ENCODE measurements at places on chromosomes 13 and 19.
A peak's percentile ranks its signal among the peaks of the same experiment; 100 is the strongest.

GRCh38 chr19:28067882-28068281 lies 1145.1 kb downstream of the UQCRFS1 start:
- DNase-seq = no peak

- DNase-seq = no peak
Measured at GRCh38 chr19:33460221-33460908, 61.2 kb downstream of the PEPD start.

GRCh38 chr13:90591927-90592268 lies 755.6 kb upstream of the MIR17HG start:
- no peak for DNase-seq

- no peak for DNase-seq
Measured at GRCh38 chr13:79749984-79750551, 269.1 kb downstream of the NDFIP2 start.

DNA sequence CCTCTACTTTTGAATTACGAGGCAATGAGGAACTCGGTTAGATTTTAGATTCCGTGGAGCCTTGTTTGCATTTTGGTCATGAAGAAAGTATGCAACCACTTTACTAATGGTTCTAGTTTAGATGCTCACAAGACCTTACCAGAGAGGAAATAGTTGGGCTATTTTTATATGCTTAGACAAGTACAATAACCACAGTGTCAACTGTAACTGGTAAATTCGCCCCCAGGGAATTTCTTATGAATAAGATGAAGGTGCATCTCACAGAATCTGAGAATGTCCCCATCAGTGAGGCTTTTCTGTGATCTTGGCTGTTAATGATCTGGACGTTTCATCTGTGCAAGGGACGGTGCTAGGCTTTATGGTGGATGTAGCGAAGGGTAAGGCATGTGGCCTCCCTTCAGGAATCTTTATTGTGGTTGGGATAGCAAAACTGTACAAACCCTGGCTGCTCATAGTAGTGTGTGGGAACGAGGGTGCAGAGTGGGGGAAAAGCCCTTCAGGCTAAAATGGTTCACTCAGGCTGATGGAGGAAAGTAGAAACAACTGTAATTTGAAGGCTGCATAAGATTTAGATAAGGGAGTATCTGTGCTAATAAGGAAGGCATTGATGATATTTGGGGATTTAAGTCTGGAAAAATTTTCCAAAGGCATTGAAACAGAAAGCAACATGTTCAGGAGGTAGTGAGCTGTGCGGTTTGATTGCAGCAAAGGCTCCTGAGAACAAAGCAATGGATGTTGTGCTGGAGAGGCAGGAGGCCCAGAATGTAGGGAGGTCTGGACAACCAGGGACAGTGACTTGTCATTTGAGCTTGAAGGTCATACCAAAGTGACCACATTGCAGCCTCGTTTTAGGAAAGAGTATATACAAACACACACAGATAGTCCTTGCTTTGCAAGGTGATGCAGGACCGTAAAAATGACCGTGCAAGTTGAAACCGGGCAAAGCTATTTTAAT lies 28.4 kb downstream of the UBAC2 start:
- no peak for DNase-seq

DNA sequence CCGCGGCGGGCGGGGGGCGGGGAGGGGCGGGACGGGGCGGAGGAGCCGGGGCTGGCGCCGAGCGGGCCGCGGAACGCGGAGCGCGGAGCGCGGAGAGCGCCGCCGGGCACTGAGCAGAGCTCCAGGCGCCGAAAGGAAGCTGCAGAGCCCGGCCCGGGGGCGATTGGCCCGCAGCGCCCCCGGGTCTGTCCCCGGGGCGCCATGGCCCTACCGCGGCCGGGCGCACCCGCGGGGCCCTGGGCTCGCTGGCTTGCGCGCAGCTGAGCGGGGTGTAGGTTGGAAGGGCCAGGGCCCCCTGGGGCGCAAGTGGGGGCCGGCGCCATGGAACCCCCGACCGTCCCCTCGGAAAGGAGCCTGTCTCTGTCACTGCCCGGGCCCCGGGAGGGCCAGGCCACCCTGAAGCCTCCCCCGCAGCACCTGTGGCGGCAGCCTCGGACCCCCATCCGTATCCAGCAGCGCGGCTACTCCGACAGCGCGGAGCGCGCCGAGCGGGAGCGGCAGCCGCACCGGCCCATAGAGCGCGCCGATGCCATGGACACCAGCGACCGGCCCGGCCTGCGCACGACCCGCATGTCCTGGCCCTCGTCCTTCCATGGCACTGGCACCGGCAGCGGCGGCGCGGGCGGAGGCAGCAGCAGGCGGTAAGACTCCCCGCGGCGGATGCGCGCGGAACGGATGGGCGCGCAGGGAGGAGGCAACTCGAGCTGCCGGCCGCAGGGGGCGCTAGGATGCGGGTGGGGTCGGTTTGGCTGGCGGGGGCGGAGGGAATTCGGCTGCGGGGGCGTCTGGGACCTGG lies at the start of gene PDE4A:
Gene PDE4A, plus strand, starts transcription at position 95 of the 796 bp plus-strand sequence. Its CDS starts 227 bp downstream, at position 322.
- no peak for DNase-seq

DNA sequence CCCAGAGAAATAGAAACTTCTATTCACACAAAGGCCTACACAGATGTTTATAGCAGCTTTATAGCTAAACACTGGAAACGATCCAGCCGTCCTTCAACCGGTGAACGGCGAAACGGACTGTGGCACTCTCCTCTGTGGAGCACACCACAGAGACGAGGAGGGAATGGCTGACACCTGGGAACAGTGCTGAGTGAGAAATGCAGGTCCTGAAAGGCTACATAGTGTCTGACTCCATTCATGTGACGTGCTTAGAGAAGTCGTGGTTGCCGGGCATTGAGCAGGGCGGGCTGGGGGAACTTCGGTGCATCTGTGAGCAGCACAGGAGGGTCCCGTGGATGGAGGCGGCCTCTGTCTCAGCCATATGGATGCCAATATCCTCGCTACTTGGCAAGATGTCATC lies 3.1 kb upstream of the GRK1 start:
- no peak for DNase-seq

- no peak for DNase-seq
Measured at GRCh38 chr13:37587236-37587635, 11.3 kb downstream of the POSTN start.

DNA sequence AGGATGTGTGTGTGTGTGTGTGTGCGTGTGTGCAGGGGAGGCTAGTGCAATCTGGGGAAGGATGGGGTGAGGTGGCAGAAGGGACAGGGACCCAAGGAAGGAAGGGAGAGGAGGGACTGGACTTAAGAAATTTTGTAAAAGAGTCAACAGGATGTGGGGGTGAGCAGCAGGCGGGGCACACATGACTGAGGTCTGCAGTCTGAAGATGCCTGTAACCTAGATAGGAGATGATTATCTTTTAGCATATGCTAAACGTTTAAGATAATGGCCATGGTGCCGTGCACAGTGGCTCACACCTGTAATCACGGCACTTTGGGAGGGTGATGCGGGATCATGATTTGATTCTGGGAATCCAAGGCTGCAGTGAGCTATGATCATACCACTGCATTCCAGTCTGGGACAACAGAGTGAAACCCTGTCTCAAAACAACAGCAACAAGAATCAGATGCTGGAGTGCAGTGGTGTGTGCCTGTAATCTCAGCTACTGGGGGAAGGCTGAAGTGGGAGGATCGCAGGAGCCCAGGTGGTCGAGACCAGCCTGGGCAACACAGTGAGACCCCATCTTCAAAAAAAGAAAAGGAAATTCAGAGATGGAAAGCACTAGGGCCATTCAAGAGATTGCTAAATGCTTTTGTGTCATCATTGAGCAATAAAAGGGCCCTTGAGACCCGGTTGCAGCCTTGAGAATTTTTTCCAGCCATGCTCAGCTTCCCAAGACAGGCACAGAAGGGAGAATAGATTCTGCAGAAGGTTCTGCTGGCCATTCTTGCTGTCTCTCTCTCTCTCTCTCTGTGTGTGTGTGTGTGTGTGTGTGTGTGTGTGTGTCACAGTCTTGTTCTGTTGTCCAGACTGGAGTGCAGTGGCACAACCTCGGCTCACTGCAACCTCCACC lies 3.8 kb upstream of the ZNF414 start:
- DNase-seq = peak; percentile 22

GRCh38 chr13:102707467-102707866 lies 12.6 kb upstream of the METTL21C start:
- DNase-seq = no peak

DNA sequence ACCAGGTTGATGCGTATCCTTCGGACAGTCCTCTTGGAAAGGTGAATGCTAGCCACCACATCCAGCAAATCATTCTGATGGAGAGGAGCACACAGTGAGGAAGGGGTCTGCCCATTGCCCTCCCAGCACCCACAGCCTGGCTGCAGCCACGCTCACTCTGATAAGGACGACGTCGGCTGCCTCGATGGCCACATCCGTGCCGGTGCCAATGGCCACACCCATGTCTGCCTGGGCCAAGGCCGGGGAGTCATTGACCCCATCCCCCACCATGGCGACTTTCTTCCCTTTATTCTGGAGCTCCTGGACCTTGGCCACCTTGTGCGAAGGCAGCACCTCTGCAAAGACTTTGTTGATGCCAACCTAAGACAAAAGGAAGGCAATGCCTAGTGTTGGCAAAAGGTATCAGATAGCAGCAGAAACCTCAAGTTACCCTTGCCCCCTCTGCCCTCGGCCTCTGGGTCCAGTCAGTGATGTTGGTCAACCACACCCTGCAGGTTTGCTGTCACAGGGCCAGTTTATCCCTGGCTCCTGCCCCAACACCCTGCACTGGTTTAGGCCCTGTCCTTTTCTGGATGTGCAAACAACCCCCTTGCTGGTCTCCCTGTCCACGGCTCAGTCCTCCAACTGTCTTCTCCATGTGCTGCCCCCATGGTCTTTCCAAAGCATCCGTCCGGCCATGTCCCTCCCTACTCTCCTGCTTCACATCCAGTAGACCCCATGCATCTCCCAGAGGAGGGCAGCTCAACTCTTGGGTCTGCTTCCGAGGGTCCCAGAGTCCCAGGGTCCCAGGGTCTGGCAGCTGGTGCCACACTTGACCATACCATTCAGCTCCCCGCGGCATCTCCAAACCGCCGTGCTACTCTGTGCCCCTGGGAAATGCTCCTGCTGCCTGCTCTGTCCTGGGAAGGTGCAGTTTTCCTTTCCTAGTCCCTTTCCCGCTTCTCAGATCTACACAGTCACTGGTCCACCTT lies 73.6 kb downstream of the ATP7B start:
- DNase-seq = no peak

GRCh38 chr19:55635334-55635717 lies 5.5 kb upstream of the ZNF580 start:
- DNase-seq = no peak

GRCh38 chr19:791567-792305 lies 5.5 kb upstream of the PTBP1 start:
- DNase-seq = no peak

DNA sequence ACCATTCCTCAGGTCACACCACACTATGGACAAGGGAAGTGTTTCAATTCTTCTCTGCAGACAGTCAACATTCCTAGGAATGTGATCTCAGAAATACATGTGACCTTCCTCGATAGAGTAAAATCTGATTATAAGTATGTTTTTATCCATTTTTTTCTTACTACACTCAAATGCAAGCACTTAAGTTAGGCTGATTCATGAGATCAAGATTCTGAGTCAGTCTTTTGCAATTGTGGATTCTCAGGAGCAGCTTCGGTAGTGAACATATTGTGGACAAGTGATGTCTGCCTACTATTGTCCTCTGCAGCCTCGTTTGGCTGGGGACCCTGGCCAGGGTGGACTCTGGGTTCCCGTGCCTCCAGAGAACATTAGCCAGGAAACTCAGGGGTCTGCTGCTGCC lies 3.2 kb downstream of the SERPINE3 start:
- DNase-seq = no peak

DNA sequence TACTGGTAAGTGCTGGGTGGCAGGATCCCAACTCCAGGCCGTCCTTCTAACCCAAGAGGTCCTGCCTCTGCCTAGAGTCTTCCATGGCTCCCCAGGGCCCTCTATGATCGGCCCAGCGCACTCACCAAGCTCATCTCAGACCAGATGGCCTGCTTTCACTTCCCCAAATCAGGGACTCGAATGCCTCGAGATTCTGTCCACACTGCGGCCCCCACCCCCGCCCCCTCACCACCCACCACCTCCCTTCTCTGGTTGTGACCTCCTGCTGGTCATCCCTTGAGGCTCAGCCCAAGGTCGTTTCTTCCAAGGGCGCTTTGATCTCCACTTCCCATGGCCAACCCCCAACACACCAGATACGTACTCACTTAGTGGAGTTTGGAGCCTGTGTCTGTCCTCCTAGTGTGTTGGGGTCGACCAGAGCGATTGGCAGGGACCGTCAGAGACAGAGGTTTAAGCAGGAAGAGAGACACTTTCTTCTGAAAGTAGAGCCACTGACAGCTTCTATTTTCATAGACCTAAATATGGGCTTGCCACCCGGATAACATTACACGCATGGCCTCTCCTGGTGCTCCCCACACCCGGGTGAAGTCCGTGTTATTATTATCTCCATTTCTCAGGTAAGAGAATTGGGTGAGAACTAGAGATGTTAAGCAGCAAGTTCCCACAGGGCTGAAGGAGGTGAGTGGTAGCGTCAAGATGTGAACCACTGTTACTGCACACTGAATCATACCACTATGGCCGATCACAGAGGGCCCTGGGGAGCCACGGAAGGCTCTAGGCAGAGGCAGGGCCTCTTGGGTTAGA lies at the start of gene FCER2:
Gene FCER2, minus strand, starts transcription at position 478 of the 804 bp plus-strand sequence. CDS start 2,371 bp downstream, outside the sequence.
- DNase-seq = no peak

DNA sequence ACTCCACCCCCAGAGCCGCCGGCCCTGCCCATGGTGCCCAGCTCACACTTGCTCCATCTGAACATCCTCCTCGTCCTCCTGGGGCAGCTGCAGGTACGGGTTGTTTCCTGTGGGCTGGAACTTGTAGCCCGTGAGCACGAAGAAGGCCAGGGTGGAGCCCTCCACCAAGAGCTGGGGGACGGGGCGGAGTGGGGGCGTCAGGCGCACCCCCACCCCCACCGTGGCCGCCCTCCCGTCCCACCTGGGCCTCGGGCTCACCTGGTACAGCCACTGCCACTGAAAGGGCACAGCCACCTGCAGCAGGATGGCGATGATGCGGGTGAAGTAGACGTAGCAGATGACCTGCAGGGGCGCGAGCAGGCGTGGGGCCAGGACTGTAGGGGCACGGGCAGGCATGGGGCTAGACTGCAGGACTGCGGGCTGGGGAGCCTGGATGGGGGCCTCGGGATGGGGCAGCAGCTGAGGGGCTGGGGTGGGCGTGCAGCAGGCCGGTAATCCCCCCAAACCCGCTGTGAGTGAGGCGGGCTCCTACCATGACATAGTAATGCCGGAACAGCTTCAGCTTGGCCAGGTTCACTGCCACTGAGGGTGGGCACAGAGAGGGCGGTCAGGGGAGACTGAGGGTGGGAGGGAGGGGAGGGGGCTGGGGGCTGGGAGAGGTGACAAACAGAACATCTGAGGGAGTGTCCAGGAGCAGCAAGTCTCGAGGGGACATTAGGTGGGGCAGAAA lies 6.3 kb downstream of the GPR108 start:
- no peak for DNase-seq

- no peak for DNase-seq
Measured at GRCh38 chr19:30144242-30144758, 202.3 kb downstream of the URI1 start.

Data from stimulated activated CD8-positive, alpha-beta memory T cell treated with anti-CD3 and anti-CD28 coated beads, Interleukin-12 subunit alpha, Interleukin-12 subunit beta, amount 100 ng/mL, for 1 hour (primary cell).